ENCODE measurements at places on chromosomes 16 and 17.

DNA sequence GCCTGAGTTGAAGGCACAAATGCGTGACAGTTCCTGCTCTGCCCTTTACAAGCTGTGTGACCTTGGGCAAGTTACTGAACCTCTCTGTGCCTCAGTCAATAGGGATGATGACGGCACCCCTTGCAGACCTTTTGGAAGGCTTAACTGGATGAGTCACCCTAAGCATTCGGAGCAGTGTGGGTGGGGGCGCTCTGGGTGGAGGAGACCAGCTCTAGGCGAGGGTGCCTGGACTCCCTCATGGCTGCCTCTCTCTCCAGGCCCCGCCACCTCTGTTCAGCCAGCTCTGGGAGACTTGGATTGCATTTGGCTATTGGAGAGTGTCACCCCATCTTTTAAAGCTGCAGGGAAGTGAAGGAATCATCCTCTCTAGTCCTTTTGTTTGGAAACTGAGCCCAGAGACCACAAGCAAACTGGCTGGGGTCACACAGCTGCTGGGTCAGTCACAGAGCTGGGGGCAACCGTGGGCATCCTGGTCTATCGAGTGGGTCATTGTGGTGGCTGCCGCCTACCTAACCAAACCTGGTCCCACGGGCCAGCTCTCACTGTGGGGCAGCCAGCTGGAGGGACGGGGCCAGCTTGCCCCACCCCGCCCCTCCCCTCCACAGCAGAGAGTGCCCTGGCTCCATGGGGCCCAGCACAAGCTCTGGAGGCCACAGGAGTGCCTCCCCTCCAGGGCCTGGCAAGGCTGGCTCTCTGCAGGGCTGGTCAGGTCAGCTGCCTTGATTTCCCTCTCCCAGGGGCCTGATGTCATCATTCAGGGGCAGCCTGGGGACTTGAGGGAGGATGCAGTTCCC is 20.2 kb upstream of the GSE1 start:
- peak; percentile 71 for DNase-seq

- DNase-seq = no peak
These were observed 17.7 kb downstream of the YPEL2 start for GRCh38 chr17:59349178-59349577.

GRCh38 chr17:49123061-49123460 is 9.5 kb upstream of the B4GALNT2 start:
- no peak for DNase-seq

GRCh38 chr16:14004031-14004728 is 66.9 kb upstream of the MRTFB start:
- no peak for DNase-seq

GRCh38 chr16:3460121-3460520 is 16.6 kb downstream of the NAA60 start:
- no peak for DNase-seq

- no peak for DNase-seq
These were observed 292.0 kb upstream of the TNRC6C start for GRCh38 chr17:77666462-77666861.

DNA sequence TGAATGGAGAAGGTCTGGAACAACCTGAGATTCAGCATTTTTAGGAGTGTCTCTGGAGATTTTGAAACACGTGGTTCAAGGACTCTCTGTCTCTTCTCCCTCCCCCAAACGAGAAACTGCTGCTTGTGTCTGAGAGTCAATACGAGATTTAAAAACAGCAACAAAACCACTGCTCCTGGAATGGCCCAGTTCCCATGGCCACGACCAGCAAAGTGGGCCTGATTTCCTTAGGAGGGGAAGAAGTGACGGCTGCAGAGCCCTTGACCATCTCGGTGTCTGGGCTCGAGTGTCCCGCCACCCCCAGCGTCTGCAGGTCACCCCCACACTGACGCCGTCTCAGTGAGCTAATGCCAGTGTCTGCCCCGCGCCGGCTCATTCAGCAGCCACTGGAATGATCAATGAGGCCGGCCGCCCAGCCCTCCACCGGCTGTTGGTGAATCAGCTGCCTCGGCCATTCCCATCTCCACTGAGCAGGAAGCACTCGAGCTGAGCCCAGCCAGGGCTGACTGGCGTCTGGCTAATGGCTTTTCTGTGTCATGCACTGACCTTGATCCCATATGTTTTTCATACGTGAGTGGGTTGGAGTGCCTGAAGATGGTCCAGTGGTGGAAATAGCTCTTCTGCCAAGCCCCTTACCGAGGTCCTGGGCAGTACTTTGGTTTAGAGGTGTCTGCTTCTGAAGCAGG is 151.8 kb downstream of the PITPNC1 start:
- DNase-seq = peak; percentile 95

GRCh38 chr16:81514041-81514559 is 69.5 kb downstream of the CMIP start:
- DNase-seq = no peak

DNA sequence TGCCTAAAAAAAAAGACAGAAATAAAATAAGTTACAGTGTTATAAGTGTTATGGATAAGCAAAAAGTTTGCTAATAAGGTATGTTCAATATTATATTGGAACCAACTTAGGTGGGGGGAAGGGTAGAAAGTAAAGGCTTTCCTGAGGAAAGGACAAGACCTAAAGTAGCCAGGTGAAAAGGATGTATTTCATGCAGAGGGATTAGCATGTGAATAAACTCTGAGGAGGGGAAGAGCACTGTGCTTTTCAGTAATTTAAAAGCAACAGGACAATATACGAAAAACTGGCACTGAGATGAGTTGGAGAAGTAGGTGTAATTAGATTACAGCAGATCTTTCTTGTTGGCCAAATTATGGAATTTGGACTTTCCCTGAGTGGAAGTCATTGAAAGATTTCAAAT is 7.6 kb downstream of the TOP2A start:
- no peak for DNase-seq

- DNase-seq = no peak
These were observed 38.7 kb downstream of the ABCC6 start for GRCh38 chr16:16184594-16184993.

DNA sequence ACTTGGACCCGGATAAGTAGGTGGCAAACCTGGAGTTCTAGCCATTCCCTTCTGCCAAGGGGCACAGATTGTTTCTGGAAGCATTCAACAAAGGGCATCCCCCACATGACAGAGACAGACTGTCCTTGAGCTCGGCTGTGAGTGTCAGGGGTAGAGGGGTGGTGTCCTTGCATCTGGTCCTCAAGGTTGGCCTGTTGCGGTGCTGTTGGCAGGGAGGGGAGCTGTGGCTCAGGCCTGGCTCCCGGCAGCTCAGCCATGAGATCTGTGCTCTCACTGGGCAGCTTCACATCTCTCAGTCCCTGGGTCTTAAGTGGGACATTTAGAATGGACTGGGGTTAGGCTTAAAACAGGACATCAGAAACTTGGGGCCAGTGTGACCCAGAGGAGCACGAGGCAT is 20.4 kb downstream of the CCDC182 start:
- no peak for DNase-seq

DNA sequence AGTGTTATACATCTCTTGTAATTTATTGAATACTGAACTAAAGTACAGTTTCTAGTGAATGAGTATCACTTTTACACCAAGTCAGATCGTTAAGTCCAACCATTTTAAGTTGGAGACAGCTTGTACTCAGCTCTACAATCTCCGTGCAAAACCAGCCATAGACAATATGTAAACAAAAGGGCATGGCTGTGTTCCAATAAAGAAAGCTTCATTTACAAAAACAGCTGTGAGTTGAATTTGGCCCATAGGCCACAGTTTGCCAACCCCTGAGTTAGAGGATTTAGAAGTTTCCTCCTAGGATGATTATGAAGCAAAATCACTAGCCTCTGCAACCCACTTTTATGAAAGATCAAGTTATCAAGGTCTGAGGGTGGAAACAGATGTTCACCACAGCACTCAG is 105.7 kb upstream of the RCVRN start:
- DNase-seq = no peak

All from astrocyte of the hippocampus (primary cell).